ENCODE measurements at places on chromosomes 2 and 18.

GRCh38 chr18:61901323-61901986, 8.6 kb upstream of the RNF152 start:
- peak; percentile 4 for DNase-seq

GRCh38 chr18:55585065-55585919, 2.7 kb downstream of the TCF4 start:
- DNase-seq = no peak

- DNase-seq = no peak
These were observed 52.9 kb downstream of the EN1 start for GRCh38 chr2:118794546-118794945.

DNA sequence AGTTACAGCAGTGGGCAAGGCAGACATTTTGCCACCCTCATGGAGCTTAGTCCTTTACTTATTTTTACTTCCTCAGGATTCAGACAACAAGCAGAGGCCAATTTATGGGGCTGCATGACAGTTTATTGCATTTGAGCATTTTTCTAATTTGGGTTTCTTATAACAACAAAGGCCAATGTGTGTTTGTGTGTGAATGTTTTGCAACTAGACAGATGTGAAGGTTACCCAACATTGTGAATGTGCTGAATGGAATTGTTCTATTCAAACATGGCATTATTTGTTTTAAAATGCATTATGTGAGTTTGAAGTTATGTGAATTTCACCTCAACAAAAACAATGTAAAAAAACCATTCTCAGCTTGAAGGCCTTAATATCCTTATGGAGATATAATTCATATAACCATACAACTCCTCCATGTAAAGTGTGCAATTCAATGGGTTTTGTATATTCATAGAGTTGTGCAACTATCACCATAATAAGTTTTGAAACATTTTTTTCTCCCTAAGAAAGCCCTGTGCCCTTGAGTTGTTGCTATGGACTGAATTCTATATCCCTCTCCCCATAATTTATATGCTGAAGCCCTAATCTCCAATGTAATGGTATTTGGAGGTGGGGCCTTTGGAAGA, 57.3 kb downstream of the CCDC195 start:
- DNase-seq = no peak

DNA sequence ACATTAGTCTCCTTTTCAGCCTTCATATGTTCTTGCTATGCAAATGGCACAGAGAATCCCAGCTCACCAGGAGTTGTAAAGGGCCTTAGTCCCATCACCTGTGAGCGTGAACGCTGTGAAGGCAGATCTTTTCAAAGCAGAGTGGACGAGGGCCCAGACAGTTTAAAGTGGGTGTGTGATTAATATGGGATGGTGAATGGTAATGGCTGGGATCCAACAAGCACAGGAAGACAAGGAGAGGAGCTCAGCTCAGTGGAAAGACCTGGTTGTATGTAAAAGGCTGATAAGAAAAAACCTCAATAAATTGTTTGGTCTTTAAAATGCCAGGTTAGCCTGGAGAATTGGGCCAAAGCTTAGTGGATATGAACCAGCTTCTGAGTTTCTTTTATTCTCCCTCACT, 326.2 kb downstream of the NYAP2 start:
- DNase-seq = no peak

All from activated T-cell treated with anti-CD3 and anti-CD28 coated beads for 48 hours (primary cell).